ENCODE measurements at places on chromosomes 1 and 21. TPM values are rescaled to one million over a fixed set of nuclear protein-coding genes. Genes with fewer than 3 reads are reported as not detected.
A peak's percentile ranks its signal among the peaks of the same experiment; 100 is the strongest.

DNA sequence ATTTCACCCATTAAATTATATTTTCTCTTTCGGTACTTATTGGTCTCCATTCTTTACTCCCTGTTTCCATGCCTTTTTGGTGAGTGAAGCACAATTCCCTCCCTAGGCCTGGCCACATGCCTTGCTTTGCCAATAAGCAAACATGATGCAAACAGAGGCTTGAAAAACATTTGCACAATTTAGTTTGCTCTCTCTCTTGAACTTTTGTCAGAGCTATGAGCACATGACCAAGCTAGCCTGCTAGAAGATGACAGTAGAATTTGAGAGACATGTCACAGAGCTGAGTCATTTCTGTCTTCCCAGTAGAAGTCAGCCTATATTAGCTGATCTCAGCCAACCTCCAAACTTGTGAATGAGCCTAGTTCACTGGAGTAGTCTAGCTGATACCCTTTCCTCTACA is 24.6 kb downstream of the ANGPTL3 start:
- no peak for DNase-seq
- H3K27ac ChIP-seq: peak overlapping the region; percentile 28
- H3K4me1 ChIP-seq: peaks cover 3% of the 10 kb centered on the region

DNA sequence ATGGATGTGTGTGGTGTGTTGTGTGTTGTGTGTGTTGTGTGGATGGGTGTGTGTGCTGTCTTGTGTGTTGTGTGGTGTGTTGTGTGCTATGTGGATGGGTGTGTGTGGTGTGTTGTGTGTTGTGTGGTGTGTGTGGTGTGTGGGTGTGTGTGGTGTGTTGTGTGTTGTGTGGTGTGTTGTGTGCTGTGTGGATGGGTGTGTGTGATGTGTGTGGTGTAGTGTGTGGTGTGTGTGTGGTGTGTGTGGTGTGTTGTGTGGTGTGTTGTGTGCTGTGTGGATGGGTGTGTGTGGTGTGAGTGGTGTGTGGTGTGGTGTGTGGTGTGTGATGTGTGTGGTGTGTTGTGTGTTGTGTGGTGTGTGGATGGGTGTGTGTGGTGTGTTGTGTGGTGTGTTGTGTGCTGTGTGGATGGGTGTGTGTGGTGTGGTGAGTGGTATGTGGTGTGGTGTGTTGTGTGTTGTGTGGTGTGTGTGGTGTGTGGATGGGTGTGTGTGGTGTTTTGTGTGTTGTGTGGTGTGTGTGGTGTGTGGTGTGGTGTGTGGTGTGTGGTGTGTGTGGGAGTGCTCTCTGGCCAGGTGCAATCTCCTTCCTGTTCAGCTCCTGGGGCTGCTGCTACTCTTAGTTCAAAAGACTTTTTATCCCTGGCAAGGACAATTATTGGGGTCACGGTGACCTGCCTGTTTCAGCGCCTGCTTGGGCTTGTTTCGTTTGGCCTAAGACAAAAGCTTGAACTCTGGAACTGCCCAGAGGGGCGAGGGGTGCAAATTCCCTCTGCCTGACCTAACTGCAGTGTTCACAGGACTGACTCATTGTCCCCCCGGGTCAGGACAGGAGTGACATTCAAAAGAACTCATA is 101.1 kb downstream of the UBIAD1 start:
- peaks cover 11% of the 10 kb centered on the region for H3K4me1 ChIP-seq
- no peaks in the 10 kb centered on the region for H3K27me3 ChIP-seq
- DNase-seq: no peak
- H3K36me3 ChIP-seq: no peaks in the 10 kb centered on the region

DNA sequence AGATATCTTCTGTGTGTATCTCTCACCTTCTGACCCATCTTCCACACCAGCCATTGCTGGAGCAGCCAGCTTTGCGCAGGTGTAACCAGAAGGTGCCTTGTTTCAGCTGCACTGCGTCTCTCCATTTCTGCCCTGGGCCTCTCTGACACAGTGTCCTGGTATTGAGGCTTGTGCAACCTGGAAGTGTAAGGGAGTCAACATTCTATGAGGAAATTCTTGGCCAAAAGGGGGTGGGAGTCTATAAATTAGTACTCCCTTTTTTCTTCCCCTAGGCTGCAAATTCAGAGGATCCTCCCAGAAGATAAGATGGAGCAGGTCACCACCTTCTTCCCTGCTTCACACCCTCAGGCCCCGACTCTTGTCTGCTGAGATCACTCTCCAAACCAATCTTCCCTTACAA is 109.1 kb downstream of the MRPS6 start:
- H3K4me1 ChIP-seq: peaks cover 51% of the 10 kb centered on the region
- no peak for DNase-seq
- H3K27me3 ChIP-seq: peaks cover 21% of the 10 kb centered on the region

Gene AK5
- 2.7 TPM for total RNA-seq

- H3K36me3 ChIP-seq: no peaks in the 10 kb centered on the region
- H3K4me3 ChIP-seq: no peak overlapping the region
- no peak for DNase-seq
- 0 out of 2 replicates have a peak overlapping the region, but pooled peaks have one; percentile 60 for H3K27ac ChIP-seq
- H3K27me3 ChIP-seq: peaks cover 5% of the 10 kb centered on the region
- peaks cover 41% of the 10 kb centered on the region for H3K4me1 ChIP-seq
Measured at GRCh38 chr1:11335417-11336056, 62.5 kb downstream of the UBIAD1 start.

Gene FAM151A
- 0.11 TPM for total RNA-seq

Gene CELA3B
- 6.7 TPM for total RNA-seq

Gene FCGR3B
- not detected for total RNA-seq

DNA sequence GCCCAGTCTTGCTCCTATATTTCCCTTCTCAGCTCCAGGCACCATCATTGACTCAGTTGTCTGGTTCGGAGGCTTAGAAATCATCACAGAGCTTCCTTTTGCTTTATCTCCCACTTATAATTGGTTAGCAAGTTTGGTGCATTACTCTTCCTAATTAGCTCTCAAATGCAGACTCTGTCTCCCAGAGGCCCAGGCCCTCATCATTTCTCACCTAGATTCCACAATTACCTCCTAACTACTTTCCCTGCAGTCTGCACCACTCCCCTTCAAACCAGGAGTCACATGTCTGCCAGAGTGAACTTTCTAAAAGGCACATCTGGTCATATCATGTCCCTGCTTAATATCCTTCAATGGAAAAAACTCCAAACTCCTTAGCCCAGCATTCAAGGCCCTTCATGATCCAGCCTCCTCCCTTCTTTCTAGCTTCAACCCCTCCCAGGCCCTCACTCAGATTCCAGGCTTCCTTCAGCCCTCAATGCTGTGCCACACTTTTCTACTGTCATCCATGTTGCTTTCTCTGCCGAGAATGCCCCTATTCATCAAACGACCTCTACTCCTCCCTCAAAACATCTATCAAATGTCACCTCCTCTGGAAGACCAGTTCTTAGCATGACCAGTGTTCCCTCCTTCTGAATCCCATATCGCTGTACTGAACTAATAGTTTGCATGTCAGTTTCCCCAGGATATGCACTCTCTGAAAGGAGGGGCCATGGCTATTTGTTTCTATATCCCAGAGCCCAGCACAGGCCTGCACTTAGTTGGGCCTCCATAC is 30.7 kb downstream of the SYT2 start:
- H3K27ac ChIP-seq: no peak overlapping the region
- peaks cover 13% of the 10 kb centered on the region for H3K36me3 ChIP-seq
- no peak for DNase-seq
- no peaks in the 10 kb centered on the region for H3K27me3 ChIP-seq

Gene BRINP3
- total RNA-seq: 0.28 TPM

Gene MTF2
- 113 TPM for total RNA-seq

Gene HES2
- 1.9 TPM for total RNA-seq

DNA sequence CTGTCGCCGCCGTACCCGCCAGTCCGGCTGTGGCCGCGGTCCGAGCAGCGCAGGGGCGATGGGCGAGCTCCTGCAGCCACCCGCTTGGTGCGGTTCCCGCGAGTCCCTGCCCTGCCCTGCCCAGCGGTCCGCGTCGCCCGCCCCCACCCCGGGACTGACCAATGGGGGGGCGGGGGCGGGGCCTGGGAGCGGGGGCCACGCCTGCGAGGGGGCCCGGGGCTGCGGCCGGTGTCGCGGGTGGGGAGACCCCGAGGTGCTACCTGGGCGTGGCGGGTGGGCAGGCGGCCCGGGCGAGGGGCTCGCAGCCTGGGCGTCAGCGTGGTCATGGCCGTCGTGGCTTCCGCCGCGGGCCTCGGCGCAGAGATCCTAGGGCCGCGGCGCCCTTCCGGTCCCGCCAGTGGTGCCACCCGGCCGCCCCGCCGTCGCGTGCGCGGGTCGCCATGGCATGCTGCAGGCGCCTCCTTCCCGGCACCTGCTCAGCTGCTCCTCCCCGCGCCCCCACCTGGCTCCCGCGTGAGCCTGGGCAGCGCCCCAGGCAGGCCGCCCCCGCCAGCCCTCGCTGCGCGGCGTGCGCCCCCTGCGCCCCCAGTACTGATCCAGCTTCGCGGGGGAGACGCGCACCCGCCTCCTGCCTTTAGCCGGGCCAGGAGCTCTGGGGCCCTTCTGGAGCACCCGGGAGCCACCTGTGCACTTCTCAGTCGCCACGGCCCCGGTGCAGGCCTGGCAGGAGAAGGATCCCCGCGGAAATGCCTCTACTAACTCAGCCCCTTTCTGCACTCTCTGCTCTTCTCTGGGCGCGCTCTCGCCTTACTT is at the start of gene BMP8B:
BMP8B (minus strand) TSS at position 108 of the 813 bp plus-strand sequence. CDS start 380 bp downstream, outside the sequence.
- peaks cover 12% of the 10 kb centered on the region for H3K4me1 ChIP-seq
- DNase-seq: peak; percentile 60
- no peak within 1 kb of the TSS for H3K27ac ChIP-seq
- no peaks in the 10 kb centered on the region for H3K36me3 ChIP-seq

DNA sequence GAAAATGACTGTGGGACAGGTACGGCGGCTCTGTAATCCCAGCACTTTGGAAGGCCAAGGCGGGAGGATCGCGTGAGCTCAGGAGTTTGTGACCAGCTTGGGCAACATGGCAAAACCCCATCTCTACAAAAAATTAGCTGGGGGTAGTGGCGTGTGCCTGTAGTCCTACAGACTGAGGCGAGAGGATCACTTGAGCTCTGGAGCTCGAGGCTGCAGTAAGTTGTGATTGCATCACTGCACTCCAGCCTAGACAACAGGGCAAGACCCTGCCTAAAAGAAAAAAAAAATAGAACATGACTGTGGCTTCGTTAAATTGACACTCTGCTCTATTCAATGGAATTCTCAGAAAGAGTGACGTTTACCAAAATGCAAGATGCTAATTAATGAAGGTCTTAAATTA is 3.9 kb upstream of the DBT start:
- no peaks in the 10 kb centered on the region for H3K36me3 ChIP-seq
- no peak overlapping the region for H3K4me3 ChIP-seq
- peak overlapping the region; percentile 11 for H3K27ac ChIP-seq
- H3K27me3 ChIP-seq: 0 out of 2 replicates have a peak, but pooled peaks cover 4% of the 10 kb centered on the region

- no peak overlapping the region for H3K4me3 ChIP-seq
- H3K27me3 ChIP-seq: no peaks in the 10 kb centered on the region
- DNase-seq: no peak
- H3K36me3 ChIP-seq: no peaks in the 10 kb centered on the region
Measured at GRCh38 chr1:191866155-191866554, 292.1 kb upstream of the RGS18 start.

DNA sequence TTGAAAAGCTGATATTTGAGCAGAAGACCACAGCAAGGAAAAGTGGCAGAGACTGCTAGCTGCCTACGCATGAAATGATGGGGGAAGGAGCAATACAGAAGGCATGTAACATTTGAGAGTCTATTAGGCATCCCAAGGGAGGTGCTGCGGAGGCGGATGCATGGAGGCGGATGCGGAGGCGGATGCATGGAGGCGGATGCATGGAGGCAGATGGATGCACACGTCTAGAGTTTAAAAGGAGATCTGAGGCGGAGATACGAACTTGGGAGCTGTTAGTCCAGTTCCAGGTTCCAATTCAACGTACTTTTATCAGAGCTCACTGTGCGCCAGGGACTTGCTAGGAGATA is 744 bp upstream of the DDX20 start:
- H3K4me3 ChIP-seq: peak overlapping the region; percentile 97
- peaks cover 22% of the 10 kb centered on the region for H3K4me1 ChIP-seq
- H3K27me3 ChIP-seq: peaks cover 7% of the 10 kb centered on the region
- DNase-seq: no peak
- H3K36me3 ChIP-seq: peaks cover 12% of the 10 kb centered on the region
- H3K27ac ChIP-seq: peak overlapping the region; percentile 99

GRCh38 chr1:167344112-167344511 is 123.4 kb downstream of the POU2F1 start:
- peaks cover 27% of the 10 kb centered on the region for H3K4me1 ChIP-seq
- H3K27ac ChIP-seq: no peak overlapping the region
- H3K36me3 ChIP-seq: peaks cover 16% of the 10 kb centered on the region
- no peak overlapping the region for H3K4me3 ChIP-seq
- no peak for DNase-seq
- no peaks in the 10 kb centered on the region for H3K27me3 ChIP-seq

- DNase-seq: no peak
- no peak overlapping the region for H3K4me3 ChIP-seq
- H3K36me3 ChIP-seq: peaks cover 12% of the 10 kb centered on the region
- peaks cover 80% of the 10 kb centered on the region for H3K27me3 ChIP-seq
- peaks cover 57% of the 10 kb centered on the region for H3K4me1 ChIP-seq
Measured at GRCh38 chr1:223006917-223007648, 136.0 kb downstream of the TLR5 start.

Gene COX20
- 33.1 TPM for total RNA-seq

GRCh38 chr1:2990376-2991115 is 30.7 kb upstream of the ACTRT2 start:
- H3K4me1 ChIP-seq: no peaks in the 10 kb centered on the region
- H3K36me3 ChIP-seq: peaks cover 38% of the 10 kb centered on the region
- peaks cover 5% of the 10 kb centered on the region for H3K27me3 ChIP-seq
- no peak overlapping the region for H3K4me3 ChIP-seq
- no peak for DNase-seq
- no peak overlapping the region for H3K27ac ChIP-seq

- peaks cover 11% of the 10 kb centered on the region for H3K4me1 ChIP-seq
- H3K27me3 ChIP-seq: peaks cover 9% of the 10 kb centered on the region
- no peak overlapping the region for H3K4me3 ChIP-seq
- DNase-seq: no peak
- H3K36me3 ChIP-seq: no peaks in the 10 kb centered on the region
Measured at GRCh38 chr1:20348326-20348915, 57.7 kb downstream of the VWA5B1 start.

DNA sequence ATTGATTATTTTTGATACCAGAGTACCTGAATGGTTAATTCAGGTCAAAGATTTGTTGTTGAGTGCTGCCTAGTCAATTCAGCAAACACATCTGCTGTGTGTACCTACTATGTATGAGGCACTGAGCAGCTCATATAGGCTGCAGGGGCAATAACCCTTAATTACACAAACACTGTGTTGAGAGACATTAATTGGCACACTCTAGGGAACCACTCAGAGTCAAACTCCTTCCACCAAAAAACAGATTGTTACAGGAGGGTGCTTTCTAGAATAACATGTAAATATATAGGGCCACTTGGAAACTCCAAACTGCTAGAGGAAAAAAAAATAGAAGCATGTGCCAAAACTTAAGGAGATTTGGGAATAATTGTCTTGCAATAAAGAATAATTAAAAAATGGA is 31.3 kb downstream of the UBE2U start:
- no peak overlapping the region for H3K4me3 ChIP-seq
- DNase-seq: no peak
- H3K4me1 ChIP-seq: peaks cover 9% of the 10 kb centered on the region
- H3K27ac ChIP-seq: no peak overlapping the region
- no peaks in the 10 kb centered on the region for H3K36me3 ChIP-seq

DNA sequence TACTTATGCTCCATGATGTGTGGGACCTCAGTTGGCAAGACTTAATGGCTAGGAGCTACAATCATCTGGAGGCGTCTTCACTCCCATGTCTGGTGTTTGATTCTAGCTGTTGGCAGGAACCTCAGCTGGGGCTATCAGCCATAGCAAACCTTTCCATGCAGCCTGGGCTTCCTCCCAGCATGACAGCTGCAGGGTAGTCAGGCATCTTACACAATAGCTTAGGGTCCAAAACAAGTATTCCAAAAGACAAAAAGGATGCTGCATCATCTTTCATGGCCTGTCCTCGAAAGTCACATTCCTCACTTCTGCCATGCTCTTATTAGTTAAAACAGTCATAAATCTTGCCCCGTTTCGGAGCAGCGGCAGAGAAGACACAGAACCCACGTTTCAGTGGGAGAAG is 90.9 kb downstream of the LRRC8C start:
- H3K27me3 ChIP-seq: peaks cover 2% of the 10 kb centered on the region
- no peak for DNase-seq
- H3K4me3 ChIP-seq: no peak overlapping the region
- H3K36me3 ChIP-seq: no peaks in the 10 kb centered on the region

Data from WTC11 (cell line).